ENCODE measurements at places on chromosomes 7 and 10.

DNA sequence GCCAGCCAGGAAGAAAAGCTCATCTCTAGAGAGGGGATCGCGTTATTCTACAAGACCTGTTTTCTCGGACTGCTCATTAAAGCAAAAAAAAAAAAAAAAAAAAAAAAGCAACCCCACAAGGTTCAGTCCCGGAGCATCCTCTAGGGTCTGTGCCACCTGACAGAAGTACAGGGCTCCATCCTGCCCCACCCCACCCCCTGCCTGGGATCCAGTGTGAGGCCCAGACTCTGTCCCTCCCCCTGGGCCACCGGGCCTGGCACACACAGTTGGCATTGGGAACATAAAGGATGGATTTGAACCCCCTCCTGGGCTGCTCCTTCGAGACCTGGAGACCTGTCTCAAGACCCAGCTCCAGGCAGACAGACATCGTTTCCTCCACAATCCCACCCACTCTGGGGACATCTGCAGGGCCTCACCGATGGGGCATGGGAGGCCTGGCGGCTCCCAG, 688 bp downstream of the ORAI2 start:
- no peak for DNase-seq

- DNase-seq: no peak
Observed at GRCh38 chr10:3421537-3422257, 249.1 kb upstream of the PITRM1 start.

DNA sequence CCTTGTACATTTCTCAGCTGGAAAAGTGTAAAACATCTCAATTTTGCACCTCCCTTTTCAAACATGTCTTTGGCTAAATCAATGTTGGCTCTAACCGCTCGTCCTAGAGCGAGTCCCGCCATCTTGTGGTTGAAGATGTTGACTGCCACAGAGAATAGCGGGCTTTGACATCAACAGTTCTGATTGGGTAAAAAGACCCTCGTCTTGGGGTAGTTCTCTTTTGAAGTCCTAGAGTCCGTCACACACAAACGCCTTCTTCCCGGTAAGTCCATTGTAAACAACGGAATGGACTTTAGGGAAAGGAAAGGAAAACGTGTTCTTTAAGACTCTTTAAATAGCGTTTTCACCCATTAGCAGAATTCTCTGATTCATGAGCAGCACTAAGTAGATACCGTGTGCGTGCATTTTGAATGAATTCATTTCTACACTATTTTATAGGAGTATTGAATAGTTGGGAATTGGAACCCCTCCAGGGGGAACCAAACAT, 452 bp upstream of the RPP30 start:
- peak; percentile 61 for DNase-seq

DNA sequence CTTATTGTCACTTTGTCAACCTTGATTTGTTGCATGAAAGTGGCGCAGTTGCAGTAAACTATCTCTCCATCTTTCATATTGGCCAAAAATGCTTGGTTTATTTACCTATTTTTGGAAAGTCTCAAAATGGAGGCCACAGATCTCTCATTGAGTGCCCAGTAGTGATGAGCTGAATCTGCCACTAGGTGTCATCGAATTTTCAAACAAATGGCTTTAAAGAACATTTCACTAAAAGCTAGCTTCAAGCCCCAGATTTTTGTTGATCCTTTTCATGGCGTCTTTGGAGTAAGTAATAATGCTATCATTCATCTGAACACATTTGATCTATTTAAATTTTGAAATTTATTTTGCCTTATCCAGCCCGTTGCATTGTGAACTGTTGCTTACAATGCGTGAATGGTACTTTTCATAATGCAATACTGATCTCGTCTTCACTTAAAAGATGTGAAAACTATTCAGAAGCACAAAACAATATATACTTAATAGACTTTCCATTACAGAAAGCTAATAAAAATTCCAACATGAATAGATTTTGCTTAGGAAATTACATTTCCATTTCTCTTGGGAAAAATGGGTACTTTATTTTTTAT, 236.2 kb downstream of the DNAJB9 start:
- DNase-seq: peak; percentile 48

DNA sequence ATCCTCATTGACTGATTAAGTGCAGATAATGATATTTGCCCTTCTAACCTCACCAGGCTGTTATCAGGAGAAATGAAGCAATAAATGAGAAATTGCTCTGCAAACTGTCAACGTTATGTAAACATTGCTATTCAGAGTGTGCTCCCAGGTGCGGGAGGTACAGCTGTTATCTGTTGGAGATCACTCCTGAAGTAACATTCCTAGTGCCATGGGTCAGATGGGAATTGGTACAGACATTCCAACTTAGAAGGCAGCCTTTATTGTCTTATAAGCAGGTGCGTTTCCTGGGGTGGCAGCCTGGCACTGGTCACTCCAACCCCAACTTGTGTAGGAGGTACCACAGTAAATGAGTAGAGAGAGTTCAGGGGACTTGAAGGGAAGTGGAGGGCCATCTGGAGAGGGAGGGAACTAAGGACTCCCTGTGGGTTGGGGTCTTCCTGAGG, 36.8 kb downstream of the HK1 start:
- DNase-seq: no peak

- DNase-seq: no peak
Observed at GRCh38 chr10:3033925-3034324, 33.4 kb upstream of the PFKP start.

DNA sequence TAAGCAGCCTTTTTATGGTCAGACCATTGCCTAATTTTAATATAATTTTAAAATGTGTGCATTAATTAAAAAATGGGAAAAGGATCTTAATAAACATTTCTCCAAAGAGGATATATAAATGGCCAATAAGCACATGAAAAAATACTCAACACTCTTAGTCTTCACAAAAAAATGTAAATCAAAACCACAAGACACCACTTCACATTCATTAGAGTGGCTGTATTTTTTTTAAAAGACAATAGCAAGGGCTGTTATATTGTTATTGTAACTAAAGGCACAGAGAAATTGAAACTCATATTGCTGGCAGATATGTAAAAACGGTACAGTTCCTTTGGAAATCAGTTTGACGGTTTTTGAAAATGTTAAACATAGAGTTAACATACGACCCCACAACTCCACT, 3.2 kb upstream of the CROT start:
- no peak for DNase-seq

DNA sequence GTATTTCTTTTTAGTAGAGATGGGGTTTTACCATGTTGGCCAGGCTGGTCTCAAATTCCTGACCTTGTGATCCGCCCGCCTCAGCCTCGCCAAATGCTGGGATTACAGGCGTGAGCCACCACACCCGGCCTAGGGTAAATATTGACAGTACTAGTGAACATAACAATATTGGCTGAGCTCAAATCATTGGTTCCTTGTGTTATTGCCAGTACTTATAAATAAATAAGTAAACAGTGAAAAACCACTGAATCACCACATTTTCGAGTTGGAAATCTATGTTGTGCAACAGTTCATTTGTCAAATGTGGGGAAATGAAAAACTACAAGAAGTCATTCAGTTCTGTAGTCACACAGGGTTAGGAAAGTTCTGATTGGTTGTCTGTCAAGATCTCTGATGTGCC, 15.8 kb downstream of the RPP30 start:
- no peak for DNase-seq

- DNase-seq: peak; percentile 32
Observed at GRCh38 chr7:113071465-113071864, 15.2 kb downstream of the GPR85 start.

DNA sequence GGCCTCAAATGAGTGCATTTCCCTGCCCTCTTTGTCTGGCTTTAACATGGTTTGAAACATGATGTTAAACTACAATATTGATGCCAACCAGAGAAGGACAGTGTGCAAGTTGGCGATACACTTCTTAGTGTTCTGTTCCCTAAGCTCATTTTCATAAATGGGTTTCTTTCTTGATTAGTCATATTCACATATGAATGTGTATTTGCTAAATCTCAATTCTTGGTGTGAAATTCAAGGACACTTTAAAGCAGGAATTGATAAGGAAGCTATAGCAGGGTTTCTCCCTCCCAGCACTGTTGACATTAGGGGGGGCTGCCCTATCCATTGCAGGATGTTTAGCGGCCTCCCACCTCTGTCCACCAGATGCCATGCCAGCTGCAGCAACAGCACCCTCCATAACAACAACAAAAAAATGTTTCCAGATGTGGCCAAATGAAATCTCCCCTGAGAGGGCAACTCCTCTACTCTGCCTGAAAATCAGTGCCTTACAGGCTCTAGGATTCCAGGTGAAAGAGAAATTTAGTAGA, 13.1 kb downstream of the CCNY start:
- DNase-seq: no peak

DNA sequence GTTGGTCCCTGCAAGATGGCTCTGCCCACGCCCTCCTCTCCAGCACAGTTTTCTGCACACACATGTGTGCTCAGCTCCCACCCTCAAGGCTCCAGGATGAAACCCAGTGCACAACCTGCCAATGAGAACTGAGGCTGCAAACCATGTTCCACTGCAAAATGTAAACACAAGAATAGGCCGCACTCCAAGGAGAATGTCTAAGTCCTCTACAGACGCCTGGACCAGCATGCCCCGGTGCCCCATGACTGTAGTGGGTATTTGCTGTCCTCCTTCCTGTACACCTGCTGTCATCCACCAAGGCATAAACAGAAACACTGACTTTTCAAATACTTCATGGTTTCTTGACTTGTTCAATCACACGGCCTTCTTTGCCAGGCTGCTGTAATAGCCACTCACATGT, 72.6 kb downstream of the COBL start:
- DNase-seq: no peak

- no peak for DNase-seq
Observed at GRCh38 chr10:27258838-27259812, 18.5 kb upstream of the ACBD5 start.

DNA sequence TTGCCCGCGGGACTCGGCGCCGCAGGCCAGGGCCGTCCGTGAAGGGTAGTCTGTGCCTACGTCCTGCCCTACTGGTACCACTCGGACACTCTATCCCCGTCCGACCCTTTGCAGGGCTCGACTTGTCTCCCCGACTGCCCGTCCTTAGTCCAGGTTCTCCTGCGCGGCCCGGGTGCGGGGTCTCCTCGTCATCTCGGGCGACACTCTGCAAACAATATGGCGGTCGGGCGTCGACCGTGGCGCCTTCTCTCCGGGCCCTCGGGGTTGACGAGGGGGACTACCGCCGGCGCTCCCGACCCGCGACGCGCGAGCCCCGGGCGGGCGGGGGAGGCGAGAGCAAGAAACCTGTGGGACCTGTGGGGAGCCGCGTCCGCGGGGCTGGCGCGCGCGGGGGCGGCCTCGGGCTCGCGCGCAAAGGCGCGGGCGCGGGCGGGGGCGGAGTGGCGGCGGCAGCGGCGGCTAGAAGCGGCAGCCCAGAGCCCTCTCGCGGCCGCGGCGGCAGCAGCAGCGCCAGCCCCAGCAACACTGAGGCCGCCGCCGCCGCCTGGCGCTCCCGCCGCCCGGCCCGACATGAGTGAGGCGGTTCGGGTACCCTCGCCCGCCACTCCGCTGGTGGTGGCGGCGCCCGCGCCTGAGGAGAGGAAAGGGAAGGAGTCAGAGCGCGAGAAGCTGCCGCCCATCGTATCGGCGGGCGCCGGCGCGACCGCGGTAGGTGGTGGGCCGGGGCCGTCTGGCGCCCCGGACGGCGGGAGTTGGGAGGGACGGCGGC, at the start of gene HECTD2:
HECTD2 (plus strand) TSS at position 476 of the 769 bp plus-strand sequence; CDS start at position 571, 95 bp downstream.
- peak; percentile 86 for DNase-seq

DNA sequence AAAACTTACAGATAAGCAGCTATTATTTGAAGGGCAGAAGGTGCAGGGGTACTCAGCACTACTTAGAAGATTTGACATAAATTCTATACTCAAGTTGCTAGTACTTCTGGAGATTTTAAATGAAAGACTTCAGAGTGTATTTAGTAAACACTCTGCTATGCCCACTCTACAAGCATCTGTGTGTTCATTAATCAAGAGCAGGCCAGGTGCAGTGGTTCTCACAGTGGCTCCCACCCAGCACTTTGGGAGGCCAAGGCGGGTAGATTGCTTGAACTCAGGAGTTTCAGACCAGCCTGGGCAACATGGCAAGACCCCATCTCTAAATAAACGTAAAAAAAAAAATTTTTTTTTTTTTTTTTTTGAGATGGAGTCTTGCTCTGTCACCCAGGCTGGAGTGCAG, 38.9 kb upstream of the TOMM7 start:
- no peak for DNase-seq

DNA sequence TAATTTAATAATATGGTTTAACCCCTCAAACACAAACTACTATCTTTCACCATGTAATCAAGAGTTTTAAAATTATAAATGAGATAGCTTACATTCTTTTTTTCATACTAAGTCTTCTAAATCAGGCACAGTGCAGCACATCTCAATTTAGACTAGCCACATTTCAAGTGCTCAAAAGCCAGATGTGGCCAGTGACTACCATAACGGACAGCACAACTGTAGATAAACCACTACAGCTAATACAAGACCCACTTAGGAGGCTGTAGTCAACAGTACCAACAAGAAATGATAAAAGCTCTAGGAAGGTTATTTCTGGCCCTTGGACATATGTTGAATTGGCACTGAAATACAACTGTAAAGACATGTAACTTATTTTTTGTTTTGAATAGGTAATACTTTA, 65.3 kb downstream of the JAZF1 start:
- DNase-seq: no peak

GRCh38 chr10:6542999-6543430, 37.1 kb downstream of the PRKCQ start:
- no peak for DNase-seq

GRCh38 chr7:143018931-143019330, 8.0 kb downstream of the OR9A2 start:
- DNase-seq: no peak

GRCh38 chr10:59622320-59623132, 87.1 kb downstream of the SLC16A9 start:
- peak; percentile 74 for DNase-seq

GRCh38 chr7:19284596-19285300, 139.5 kb upstream of the FERD3L start:
- DNase-seq: no peak

GRCh38 chr10:78314651-78315050, 281.0 kb downstream of the RPS24 start:
- DNase-seq: no peak

DNA sequence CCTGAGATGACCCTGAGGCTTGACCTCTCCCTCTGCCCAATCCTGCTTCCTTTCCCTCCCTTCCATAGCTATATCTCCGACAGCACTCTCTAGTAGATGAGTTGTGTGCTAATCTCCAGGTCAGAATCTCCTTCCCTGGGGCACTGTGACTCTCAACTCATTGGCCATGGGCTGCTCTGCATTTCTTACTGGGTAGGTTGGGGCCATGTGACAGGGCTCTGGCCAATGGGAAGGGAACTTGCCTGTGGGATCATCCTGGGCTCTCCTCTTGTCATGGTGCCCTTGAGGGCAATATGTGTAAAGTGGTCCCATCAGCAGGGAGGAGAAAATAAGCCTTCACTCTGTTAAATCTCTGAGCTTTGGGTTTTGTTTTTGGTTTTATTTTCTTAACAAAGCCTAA, 80.1 kb upstream of the ANKRD1 start:
- DNase-seq: no peak

- DNase-seq: no peak
Observed at GRCh38 chr10:61669849-61670248, 7.1 kb downstream of the CABCOCO1 start.

GRCh38 chr7:139960157-139960556, 102.6 kb downstream of the PARP12 start:
- DNase-seq: peak; percentile 12
